Substantia nigra (tissue), 51 donors: ENCODE measurements at places on chromosomes 3 and 15.

- no peak for DNase-seq
These were observed 44.4 kb downstream of the ADAMTSL3 start for GRCh38 chr15:83698294-83698693.

DNA sequence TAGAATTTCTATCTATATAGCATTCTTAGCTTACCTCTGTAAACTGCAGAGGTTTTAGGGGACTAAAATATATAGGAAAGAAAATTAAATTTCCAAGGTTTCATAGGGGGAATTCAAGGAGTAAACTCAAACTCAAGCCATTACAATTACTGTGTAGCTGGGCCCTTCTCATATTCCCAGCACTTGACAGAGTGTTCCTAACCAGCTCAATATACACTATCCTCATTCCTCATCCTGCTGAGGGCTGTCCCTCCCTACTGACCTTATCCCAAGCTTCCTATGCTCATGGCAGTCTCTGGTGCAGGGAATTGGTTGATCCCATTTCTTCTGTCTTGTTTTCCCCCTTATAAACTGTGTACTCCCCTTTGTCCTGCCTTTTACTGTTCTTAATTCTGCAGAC, 33.9 kb downstream of the NXPE3 start:
- DNase-seq: no peak

DNA sequence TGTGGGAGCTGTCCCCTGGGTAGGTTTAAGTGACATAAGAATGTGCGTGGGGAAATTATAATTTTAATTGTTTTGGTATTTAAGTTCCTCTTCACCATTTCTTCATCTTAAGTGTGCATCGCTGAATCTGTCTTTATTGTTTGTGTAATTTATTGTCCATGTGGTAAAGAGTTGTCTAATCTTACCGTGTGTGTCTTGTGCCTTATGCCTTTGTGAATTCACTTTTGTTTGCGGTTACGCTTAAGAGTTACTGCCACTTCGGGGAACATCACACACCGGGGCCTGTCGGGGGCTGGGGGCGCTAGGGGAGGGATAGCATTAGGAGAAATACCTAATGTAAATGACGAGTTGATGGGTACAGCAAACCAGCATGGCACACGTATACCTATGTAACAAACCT, 767 bp downstream of the WDR48 start:
- no peak for DNase-seq

DNA sequence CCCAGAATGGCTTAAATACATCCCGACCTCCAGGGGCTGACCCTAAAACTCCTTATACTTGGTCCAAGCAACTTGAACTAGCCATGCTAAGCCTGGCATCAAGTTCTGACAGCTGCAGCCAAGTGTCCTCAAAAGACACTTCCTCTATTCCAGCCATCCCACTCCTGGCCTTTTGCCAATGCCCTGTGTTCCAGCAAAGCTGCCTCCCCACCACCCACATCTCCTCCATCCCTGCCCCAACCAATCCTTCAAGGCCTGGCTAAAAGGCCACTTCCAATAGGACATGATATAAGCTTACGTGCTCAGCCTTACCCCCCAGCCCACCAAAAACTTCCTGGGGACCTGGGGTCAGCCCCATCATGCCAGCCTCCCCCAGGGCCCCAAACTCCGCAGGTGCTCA, 40.9 kb downstream of the SEMA3G start:
- no peak for DNase-seq

GRCh38 chr3:5891711-5892110, 704.2 kb downstream of the EDEM1 start:
- no peak for DNase-seq

DNA sequence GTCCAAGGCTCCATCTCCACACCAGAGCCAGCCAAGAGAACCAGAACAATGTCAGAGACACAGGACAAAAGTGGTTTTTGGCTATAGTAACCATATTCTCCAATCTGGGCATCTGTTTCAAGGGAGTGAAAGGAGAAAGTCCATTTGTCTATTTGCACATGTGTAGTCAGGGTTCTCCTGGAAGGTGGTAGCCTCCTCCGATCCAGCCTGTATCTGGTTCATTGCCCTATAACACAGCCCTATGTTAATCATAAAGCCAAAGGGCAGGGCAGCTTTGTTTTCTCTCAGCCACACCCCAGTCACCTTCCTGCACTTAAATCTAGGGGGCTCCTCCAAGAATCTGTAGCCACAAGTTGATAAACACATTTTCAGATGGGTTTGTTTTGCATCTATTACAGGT, 128.1 kb upstream of the ADPGK start:
- DNase-seq: no peak

DNA sequence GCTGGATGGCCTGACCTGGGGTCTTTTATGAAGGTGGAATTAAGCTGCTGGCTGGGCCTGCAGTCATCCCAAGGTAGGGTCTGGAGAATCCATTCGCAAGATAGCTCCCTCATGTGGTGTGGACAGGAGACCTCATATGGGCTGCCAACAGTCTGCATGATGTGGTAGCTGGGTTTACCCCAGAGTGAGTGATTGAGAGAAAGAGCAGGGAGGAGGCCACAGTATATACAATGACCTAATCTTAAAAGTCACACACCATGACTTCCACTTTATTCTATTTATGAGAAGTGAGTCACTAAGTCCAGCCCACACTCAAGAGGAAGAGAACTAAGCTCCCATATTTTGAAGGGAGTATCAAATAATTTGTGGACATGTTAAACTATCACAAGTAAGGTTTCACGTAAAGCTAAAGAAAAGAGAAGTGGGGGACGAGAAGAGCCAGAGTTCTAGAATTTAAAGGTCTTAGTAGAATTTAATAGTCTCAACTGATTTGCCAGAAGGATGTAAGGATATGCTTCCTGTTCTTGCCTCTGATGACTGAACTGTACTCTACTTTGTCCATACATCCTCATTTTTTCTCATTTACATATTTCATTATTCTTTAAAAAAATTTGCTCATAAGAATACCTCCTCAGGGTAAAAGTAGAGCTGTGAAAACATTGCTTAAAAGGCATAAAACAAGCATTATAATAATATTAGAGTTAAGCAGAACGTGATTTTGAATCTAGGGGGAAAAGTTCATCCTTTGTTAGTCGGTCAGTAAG, 184.4 kb downstream of the PEX5L start:
- DNase-seq: no peak

DNA sequence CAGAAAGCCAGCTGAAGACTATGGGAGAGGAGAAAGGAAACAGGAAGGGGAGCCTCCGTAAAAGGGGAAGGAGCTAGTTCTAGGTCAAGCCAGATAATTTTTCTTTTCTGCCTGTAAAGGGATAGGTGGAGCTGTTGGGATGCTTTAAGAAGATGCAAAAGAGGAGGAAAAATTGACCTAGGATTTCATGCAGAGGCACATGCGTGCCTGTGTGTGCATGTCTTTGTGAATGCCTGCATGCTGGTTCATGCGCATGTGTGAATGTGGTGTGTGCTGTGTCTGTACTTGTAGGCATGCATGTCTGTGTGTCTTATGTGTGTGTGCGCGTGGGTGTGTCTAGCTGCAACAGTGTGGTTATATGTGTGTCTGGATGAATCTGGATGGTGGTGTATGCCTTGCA, 27.3 kb downstream of the CCDC33 start:
- DNase-seq: no peak

DNA sequence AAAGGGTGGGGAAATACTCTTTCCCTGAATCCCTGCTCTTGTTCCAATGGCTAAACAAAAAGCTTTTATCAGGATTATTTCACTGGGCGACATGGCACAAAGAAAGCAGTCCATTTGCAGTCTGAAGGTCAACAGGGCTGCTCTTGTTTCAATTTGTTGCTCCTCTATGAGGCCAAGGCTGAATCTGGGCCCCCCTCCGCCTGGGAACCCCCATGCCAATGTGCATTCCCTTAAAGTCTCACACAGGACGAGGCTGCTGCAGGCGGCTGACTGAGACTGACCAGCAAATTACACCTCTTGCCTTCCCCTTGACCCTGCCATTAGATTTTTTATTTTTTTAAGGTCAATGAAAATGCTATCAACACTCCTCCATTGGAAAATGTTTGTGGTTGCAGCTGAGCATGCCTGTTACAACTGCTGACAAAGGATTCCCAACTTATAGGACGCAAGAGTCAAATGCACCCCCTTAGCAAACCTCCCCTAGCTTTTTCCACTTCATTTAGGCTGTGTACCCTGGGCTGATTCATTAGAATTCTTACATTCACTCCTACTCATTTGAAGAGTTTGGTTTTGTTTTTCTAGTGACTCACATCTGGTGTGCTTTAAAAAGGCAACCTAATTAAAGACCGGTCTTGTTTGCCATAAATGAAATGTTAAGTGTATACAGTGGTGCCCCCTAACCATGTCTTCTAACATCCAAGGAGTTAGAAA, 60.8 kb upstream of the ARHGEF3 start:
- DNase-seq: peak; percentile 9

DNA sequence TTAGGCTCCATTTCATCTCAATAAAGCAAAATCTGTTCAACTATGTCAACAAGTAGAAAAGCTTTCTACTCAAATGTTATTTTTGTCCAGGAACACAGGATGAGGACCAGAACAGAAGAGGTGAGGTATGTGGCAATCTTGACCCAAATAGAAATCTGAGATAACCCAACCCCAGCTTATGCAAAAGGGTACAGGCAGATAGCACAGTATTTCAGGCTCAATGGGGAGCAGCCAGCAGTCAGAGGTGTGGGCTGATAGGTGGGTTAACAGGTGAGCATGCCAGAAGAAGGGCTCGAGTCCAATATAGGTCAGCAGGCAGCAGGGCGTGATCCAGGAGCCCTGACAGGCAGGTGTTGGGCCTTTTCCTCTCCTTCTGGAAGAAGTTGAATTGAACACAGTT, 281.2 kb upstream of the NR2F2 start:
- no peak for DNase-seq

DNA sequence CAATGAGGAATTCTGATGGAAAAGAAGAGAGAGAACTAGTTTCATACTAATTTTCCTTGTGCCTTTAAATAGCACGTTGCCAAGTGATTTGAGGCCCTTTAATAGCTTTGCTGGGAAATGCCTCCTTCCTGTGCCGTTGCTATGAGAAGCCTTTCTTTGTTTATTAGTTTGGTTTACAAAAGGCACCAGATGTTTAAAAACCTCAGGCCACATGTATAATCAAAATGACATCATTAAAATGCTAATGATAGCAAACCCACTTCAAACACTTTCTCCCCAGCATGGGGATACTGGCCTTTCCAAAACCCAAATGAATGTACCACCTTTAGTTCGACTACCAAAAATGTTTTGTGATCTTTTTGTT, 50.0 kb upstream of the TBC1D23 start:
- no peak for DNase-seq

DNA sequence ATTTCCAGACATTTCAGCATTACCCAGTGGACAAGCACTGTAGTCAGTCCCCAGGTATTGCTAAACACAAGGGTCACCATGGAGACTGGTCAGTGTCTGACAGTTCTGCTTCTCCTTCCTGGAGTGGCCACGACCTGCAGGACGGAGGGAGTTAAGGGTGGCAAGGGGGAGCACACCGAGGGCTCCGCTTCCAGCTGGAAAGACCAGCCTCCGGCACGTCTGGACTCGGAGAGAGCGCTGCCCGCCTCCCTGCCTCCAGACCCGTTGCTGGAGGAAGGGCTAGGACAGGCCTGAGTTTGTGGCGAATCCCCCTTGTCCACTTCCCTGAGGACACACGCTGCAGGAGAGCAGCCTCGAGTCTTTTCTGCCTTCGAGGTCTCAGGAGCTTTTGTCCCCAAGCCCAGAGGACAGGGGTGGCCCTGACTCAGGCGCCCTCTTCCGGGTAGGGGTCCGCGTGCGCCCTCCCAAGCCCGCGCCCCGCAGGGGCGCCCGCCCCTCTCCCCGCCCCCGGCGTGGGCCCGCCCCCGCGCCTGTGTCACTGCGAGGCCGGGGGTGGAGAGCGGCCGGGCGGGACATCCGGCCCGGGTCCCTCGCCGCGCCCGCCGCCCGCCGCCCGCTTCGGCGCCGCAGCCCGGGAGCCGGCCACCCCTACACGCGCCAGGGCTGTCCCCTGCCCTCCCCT, at the start of gene CHST14:
Gene CHST14, plus strand, starts transcription at position 562 of the 682 bp plus-strand sequence. CDS start 230 bp downstream, outside the sequence.
- no peak for DNase-seq

- DNase-seq: peak; percentile 36
These were observed 142.3 kb downstream of the TMCO5A start for GRCh38 chr15:38076786-38077185.

DNA sequence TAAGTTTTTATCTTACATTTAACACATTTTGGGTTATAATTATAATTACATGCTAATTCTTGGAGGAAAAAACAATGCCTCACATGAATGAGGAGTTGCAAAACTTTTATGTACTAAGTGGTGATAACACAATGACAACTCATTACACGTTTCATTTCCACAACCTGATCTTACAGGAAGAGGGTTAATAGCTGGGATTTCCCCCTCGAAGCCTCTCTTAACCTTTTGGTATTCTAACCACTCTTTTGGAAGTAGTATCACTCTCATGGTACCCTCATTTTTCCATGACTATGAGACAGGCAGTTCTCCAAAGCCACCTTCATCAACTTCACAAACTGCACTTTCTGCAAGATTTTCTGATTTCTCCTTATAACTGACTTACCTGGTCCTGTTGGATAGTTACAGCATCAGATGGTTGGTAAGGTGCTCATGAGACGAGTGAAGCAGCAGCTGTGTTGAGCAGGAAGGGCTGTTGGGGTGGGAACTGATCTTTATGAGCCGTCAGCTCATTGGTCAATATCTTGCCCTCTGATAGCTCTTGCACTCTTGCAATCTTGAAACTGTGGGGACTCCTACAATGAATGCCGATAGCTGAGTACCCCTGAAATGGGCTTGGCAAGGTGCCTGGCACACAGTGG, 41.6 kb downstream of the ACAN start:
- no peak for DNase-seq

DNA sequence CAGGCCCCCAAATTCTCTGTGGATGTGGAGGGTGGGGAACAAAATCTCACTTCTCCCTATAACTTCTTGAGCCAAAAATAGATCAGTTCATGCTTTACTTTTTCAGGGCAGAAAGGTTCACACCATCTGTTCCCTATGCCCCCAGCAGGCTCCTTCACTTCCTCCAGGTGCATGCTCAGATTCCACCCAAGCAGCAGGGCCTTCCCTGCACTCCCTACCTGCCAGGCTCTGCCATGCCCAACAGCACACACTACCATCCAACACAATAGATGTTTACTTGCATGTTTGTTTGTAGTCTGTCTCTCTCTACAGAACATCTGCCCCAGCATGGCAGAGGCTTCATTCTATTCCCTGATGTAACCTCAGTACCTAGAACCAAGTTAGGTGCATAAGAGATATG, 43.3 kb downstream of the GABRB3 start:
- DNase-seq: no peak

GRCh38 chr15:89641053-89641452, 14.2 kb downstream of the KIF7 start:
- no peak for DNase-seq

DNA sequence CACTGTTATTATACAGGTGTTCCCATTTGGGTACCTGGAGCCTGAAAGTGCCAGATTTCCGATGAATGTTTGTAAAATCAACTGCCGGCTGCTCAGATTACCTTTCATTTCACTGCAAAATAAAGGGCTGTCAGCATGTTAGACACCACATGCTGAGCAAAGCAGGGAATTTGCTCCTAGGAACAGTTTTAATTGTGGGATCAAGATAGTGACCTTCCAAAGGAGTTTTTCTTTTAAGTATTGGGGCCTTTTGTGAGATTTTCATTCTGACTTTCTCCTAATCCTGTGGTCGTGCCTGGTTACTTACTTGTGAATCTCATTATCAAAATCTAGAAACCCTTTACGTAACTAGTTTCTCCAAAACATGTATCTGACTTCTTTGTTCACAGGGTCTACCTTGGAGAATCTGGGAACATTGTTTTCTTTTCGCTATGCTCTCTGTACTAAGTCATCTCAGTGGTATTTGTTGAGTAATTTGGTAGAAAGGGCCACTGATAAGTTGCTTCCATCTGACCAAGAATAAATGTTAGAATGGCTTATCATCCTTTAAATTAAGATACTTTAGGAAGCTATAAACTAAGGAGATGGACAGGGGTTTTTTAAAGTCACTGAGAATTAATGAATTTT, 40.8 kb upstream of the LRTM1 start:
- no peak for DNase-seq

- no peak for DNase-seq
These were observed 7.5 kb downstream of the UBE2Q2 start for GRCh38 chr15:75850708-75851107.
